ENCODE measurements at places on chromosomes 1 and 21.
A peak's percentile ranks its signal among the peaks of the same experiment; 100 is the strongest.

- no peak for DNase-seq
These were observed 39.5 kb downstream of the LCA5L start for GRCh38 chr21:39406065-39406464.

DNA sequence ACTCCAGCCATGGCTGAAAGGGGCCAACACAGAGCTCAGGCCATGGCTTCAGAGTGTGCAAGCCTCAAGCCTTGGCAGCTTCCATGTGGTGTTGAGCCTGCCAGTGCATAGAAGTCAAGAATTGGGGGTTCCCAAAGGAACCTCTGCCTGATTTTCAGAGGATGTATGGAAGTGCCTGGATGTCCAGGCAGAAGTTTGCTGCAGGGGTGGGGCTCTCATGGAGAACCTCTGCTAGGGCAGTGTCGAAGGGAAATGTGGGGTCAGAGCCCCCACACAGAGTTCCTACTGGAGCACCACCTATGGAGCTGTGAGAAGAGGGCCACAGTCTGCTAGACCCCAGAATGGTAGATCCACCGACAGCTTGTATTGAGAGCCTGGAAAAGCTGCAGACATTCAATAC lies 29.8 kb upstream of the CD55 start:
- DNase-seq, result no peak

DNA sequence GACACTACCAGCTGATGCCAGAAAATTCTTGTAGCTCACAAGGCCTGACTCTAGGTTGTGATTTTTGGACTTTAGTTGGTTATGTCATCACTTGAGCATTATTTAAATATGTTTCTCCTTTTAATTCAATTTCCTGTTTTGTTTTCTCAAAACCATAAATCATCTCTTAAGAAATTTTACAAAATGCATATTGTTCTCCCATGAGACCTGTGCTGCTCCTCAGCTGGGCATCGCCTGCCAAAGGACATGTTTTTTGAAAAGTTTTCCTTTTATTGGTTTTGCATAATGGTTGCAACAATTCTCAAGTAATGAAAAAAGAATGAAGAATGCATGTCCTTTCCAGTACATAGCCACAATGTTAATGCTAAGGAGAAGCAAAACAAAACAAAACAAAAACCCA lies 204.7 kb upstream of the LYPLAL1 start:
- no peak for DNase-seq

DNA sequence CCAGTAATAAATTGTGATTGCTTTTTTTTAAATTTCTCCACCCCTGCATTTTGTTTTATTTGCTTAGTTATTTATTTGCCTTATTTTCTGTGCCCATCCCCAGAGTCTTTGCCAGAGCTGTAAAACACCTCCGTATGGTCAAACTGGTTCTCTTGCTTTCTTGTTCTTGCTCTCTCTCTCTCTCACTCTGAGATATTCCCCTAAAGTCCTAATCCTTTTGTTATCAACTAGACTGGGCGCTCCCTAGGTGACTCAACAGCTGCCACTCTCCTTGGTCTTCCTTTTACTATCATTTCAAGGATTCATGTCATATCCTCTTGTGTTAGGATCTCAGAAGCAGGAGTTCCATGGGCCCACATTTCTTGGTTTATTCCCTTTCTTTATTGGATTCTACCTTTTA lies 160.0 kb downstream of the PRDM2 start:
- DNase-seq, result no peak

DNA sequence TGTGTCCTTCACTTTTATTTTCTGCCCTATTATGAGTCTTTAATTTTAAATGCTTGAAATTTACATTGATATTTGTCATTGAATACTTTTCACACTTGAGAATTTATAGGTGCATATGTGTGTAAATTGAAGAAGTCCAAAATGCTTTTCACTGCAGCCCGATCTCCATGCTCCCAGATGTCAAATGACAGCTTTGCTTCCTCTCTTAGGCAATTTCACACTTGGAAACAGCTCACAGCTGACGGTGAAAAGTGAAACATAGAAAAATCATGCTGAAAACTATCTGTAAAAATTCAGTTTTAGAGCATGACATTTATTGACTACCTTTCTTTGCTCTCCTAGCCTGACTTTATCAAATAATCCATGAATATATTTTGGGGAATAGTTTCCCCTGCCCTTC lies 196.0 kb downstream of the RPS6KC1 start:
- DNase-seq, result no peak

- DNase-seq, result no peak
These were observed 4.1 kb upstream of the NPPB start for GRCh38 chr1:11862890-11863289.

DNA sequence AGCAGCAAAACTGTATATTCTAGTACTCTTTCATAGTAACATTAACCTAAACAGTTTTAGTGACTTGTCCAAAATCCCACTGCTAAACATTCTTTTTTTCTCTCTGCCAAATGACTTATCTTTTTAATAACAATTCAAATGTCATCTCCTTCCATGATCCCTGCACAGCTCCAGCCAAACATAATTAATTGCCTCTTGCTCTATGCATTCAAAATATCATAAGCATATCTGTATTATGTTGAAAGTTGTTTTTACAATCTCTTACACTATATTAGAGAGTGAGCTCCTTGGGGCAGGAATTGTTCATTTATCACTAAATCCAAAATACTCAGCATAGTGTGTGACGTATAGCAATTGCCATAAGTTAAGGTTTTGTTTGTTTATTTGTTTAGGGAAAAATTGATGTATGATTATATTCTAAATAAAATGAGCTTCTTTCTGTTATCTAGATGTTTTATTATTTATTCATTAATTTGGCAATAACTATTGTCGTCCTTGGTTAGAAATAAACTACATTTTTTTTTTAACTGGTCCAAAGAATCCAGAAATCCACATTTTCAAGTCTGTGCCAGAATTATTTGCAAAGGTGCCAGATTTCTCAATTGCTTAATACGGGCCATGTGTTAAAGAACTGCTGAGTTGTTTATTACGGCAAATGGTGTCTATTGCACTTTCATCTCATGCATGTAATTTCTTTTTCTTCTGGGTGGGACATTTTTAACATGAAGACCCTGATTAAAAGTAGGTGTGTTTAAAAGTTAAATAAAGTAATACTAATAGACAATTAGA lies 577.2 kb upstream of the ZRANB2 start:
- DNase-seq, result no peak

DNA sequence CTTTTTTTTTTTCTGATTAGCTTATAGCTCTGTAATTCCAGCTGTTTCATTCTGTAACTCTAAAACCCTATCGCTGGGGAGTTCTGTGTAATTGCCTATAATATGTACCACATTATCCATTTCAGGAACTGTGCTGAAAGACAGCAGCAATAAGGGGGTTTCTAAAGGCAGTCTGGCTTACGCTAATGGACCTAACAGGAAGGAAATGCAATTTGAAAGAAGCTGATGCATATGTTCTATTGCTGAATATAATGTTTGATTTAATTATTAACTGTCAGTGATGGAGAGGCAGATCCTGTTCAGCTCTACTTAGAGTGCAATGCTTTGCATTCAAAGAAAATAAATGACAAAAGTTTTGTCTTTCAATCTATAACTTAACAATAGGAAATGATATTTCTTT lies 209.4 kb upstream of the SNX7 start:
- no peak for DNase-seq

GRCh38 chr1:175792136-175792535 lies 48.7 kb upstream of the TNR start:
- no peak for DNase-seq

DNA sequence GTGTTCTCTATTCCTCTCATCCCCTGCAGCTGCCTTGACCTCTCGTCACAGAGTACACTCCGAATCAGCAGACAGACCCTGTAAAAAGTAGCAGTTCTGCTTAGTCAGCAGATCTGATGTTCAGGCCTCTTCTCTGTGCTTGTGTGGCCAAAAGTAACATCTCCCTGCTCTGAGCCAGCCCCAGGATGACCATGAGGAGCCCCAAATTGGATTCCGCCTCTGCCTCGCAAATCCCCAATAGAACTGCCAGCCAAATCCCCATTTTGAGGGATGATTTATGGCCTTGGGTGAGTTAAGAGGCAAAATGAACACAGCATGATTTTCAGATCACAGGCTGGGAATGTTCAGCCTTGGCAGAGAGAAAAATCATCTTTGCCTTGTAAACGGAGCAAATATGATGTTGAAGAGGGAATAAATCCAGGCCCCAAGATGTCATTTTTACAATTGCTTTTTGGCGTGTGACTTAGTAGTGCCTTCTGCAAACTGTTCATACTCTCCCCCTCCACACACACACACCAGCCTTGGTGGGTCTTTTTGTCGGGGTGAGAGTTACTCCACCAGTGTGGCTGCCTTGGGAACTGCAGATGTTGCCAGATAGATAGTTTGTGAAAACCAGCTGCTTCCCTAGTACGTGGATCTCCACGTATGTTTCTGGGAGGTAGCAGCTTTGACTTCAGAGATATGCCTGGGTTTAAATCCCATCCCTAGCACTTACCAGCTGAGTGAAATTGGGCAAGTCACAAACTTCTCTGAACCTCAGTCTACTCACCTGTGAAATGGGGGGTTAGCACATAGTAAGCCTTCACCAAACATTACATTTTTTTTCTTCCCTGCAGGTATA lies 77.8 kb downstream of the MAN1C1 start:
- DNase-seq, result no peak

- DNase-seq, result no peak
These were observed 8.9 kb downstream of the CSRP1 start for GRCh38 chr1:201497935-201498509.

GRCh38 chr1:247747616-247748015 lies 325 bp downstream of the OR14A2 start:
- peak; percentile 72 for DNase-seq

DNA sequence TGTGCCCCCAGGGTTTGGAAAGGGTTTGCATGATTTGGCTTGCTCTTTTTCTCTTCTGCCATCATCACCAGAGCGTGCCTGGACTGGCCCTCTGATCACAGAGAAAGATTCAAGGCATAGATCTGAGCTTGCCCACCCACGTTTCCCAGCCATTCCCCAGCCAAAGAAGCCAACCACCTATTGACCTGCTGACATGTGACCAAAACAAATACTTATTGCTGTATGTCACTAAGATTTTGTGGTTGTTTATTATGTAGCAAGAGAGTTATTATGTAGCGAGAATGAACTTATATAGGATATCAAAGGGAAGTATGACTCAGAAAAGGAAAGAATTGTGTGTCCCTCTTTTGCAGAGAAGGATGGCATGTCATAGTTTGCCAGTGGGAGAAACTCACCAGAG lies 59.9 kb downstream of the UBE2U start:
- no peak for DNase-seq

DNA sequence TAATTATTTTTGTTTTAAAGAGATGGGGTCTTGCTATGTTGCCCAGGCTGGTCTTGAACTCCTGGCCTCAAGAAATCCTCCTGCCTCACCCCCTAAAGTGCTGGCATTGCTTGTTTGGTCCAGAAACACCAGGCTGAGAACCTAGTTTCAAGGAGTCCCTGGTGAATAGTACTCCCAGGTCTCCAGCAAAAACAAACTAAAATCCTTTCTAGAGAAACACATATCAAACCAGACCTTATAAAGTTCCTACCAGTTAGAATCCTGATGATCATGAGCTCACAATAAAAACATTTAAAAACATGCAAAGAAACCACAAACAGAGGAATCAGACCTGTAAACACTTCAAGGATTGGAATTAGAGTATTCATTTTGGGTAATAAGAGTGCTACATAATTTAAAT lies 34.4 kb upstream of the PADI1 start:
- peak; percentile 79 for DNase-seq

GRCh38 chr1:231702804-231703203 lies 76.2 kb downstream of the DISC1 start:
- DNase-seq, result no peak

GRCh38 chr1:93758842-93759515 lies 77.3 kb upstream of the BCAR3 start:
- peak; percentile 92 for DNase-seq

DNA sequence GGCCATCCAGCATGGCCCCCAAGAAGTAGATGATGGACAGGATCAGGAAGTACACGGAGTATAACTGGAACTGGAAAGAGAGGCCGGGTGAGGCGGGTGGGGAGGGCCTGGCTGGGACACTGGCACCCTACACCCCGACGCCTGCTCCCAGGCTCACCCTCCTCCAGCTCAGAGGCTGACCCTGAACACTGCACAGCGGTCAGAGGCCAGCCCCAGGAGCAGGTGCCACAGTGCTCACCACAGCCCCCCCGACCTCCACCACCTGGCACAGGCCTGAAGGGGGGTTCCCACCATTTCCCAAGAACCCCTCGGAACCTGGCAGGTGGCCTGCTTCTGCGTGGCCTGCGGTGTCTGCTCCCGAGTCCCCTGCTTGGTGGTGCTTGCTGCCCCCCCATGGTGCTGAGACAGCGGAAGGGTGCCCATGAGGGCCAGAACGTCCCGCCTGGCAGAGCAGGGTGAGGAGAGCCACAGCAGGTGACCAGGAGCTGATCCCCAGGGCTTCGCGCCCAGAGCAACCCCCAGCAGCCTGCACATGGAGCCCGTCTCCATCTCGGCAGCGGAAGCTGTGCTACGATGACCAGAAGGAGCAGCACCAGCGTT lies 26.1 kb downstream of the SLC19A1 start:
- DNase-seq, result no peak

DNA sequence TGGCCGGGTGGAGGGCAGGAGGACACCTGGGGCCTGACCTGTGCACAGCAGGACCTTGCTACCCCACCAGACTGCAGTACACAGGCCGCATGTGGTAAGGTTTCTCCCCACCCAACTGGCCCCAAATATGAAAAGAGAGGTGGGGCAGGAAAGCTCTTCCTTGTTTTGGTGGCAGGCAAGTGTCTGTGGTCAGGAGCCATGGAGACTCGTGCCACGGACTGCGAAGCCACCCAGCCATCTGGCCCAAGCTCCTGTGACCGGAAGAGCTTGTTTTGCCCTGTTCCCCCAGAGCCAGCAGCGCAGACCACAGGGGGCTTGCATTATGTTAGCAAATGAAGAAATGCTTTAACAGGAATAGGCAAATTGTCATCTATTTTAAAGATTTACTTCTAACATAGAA lies 54.9 kb downstream of the OLIG1 start:
- DNase-seq, result no peak

GRCh38 chr1:207748737-207749528 lies 2.9 kb upstream of the CD46 start:
- no peak for DNase-seq

- DNase-seq, result no peak
These were observed 220.1 kb downstream of the SDCCAG8 start for GRCh38 chr1:243475966-243476365.

DNA sequence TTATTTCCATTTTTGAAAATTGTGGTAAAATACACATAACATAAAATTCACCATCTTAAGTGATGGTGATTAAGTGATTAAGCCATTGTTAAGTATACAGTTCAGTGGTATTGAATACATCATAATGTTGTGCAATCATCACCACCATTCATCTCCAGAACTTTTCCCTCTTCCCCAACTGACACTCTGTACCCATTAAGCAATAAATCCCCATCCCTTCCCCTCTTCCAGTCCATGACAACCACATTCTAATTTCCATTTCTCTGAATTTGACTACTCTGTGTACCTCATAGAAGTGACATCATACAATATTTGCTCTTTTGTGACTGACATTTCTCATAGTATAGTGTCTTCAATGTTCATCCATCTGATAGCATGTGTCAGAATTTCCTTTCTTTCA lies 124.8 kb downstream of the DISC1 start:
- DNase-seq, result no peak

GRCh38 chr1:205061227-205061626 lies 18.2 kb downstream of the CNTN2 start:
- no peak for DNase-seq

- DNase-seq, result peak; percentile 10
These were observed 321.1 kb downstream of the KCTD3 start for GRCh38 chr1:215888159-215888558.

Data from H4 (cell line).